ENCODE measurements at places on chromosomes 7 and 10.

DNA sequence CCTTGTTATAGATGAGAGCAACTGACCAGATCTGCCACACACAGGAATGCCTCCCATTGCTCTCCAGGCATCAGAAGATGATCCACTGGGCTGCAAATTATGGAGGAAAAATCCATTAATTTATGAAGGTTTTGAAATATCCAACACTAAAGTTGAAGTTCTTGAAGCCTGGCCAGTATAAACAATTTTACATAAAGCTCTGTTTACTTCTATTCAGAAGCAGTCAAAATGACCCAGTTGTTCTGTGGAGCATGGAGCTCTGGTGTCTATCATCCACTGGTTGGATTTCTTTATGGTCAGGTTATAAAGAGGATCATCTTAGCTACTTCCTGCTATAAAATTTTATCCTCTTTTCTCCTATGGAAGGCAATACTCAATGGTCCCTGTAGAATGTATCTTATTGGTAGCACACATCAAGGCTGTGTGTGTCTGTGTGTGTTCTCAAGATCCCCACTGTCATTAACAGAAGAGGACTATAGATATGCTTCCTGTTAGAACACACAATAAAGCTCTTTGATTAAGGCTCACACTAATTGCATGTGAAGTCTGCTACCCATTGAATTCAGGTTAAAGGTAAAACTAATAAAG is 747.4 kb downstream of the SUGCT start:
- DNase-seq = no peak

DNA sequence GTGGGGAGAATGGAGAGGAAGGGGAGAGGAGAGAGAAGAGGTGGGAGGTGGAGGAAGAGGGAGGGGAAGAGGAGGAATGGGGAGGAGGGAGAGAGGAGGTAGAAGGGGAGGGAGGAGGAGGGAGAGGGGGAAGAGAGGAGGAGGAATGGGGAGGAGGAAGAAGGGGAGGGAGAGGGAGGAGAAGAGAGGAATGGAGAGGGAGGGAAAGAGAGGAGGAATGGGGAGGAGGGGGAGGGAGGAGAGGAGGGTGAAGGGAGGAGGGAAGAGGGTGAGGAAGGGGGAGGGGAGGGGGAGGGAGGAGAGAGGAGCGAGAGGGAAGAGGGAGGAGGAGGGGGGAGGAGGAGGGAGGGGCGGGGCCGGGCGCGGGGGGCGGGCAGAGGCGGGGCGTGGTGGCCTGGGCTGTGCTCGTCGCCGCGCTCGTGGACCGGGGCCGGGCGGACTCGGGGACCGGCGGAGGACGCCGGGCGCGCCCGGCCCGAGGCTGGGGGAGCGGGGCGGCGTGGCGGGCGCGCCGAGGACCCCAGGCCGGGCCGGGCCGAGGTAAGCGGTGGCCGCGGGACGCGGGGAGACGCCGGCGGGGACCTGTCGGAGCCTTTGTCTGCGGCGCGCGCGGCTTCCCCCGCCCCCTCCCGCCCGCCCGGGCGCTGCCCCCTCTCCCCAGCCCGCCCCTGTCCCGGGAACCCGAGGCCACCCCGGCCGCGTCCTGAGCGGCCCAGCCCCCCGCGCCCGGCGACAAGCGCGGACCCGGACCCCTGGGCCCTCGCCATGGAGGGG is at the start of gene SLC29A4:
SLC29A4 (plus strand) TSS at position 401 of the 774 bp plus-strand sequence. CDS start 4,874 bp downstream, outside the sequence.
- DNase-seq = peak; percentile 28

DNA sequence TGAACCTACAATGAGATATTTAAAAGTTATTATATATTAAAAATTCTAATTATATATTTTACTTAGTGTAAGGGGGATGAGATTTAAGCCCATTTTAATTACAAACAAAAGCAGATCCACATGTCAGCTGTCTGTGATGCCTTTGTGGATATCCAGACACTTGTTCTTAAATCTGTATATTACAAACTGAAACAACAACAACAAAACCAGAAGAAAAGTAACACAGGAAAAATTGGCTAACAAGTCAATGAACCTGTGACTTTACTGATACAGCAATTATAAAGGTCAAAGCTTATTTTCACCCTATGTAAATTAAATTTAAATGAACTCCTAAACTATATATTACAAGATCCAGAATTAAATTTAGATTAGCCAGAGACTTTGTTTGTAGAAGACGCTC is 222.7 kb downstream of the CHCHD3 start:
- DNase-seq = no peak

DNA sequence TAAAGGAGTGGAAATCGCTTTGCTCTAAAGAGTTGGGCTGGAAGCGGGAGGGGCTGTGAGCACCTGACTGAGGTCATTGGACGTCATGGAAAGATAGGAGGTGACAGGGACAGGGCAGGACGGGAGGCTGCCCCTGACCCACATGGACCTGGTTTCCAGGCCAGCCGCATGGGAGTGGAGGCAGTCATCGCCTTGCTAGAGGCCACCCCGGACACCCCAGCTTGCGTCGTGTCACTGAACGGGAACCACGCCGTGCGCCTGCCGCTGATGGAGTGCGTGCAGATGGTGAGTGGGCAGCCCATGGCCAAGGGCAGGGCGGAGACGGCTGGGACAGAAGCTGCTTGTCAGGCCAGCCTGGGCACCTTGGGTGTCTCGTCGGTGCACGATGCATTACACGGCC is 41.8 kb downstream of the PFKP start:
- DNase-seq = no peak

- no peak for DNase-seq
These were observed 1344.3 kb upstream of the LRRTM3 start for GRCh38 chr10:65581426-65582026.

GRCh38 chr10:123160311-123160980 is 6.2 kb downstream of the BUB3 start:
- peak; percentile 88 for DNase-seq

DNA sequence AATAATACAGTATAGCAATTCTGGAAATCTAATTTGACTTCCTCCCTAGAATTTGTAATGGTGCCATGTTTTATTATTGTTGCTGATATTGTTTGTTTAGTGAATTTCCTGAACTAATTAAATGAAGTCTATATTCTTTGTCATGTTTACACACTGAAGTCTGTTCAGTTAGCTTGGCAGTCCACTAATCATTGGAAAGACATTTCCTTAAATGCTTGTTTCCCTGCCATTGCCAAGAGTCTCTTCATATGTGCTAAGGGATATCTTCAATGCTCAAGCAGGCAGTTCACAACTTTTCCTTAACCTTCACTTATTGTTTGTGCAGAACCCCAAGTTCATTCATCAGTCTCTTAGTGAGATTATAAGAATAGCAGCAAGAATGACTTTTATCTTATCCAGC is 755.3 kb downstream of the INHBA start:
- DNase-seq = no peak

Data from Jurkat, Clone E6-1 (cell line).